ENCODE measurements at places on chromosomes 1 and 21.

- DNase-seq, result no peak
Measured at GRCh38 chr1:47669081-47669585, 231.3 kb downstream of the FOXD2 start.

GRCh38 chr1:63506782-63507181 is 16.2 kb downstream of the ITGB3BP start:
- DNase-seq, result no peak

DNA sequence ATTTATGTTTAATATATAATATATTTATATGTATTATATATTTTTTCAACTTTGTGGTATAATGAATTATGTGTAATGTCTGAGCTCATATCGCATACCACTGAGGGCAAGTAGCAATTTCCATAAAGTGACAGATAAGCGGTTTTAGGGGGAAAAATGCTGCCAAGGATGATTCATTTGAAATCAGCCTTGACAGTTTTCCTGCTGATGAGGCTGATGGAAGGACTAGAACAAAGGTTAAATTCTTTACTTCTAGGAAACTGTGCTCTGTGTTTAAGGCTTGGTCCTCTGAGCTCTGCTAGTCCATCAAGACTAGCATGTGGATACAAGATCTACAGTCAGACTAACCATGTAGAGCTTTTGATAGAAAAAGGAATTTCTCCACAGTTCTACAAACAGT is 19.3 kb upstream of the DDAH1 start:
- DNase-seq, result no peak

GRCh38 chr1:159752135-159752580 is 28.6 kb upstream of the DUSP23 start:
- DNase-seq, result no peak

DNA sequence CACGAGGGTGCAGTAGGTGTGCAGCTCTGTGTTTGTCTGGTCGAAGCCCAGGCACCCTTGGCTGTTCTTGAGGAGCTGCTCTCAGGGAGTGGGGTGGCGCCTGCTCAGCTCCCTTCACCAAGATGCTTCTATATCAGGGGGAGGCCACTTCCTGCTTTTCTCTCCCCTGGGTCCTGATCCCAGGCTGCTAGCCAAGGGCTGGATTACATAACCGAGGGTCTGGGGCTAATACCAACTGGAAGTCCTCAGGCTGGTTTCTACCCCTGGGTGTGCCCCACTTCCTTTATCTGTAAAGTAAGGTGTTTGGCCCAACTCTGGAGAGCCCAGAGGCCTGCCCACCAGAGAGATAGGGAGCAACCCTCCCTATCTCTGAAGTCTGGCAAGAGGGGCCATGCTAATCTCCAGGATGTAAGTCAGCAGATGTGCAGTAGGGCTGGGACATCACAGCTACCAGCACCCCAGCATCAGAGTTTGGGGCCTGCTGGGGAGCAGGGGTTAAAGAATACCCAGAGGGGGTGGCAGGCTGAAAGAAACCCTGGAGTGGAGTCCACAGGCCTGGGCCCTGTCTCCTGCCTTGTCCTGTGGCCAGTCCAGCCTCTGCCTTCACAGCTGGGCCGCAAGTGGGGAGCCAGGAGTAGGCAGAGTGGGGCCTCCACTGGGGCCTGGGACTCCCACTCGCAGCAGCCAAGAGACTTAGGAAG is 2.1 kb downstream of the SELENBP1 start:
- DNase-seq, result no peak

DNA sequence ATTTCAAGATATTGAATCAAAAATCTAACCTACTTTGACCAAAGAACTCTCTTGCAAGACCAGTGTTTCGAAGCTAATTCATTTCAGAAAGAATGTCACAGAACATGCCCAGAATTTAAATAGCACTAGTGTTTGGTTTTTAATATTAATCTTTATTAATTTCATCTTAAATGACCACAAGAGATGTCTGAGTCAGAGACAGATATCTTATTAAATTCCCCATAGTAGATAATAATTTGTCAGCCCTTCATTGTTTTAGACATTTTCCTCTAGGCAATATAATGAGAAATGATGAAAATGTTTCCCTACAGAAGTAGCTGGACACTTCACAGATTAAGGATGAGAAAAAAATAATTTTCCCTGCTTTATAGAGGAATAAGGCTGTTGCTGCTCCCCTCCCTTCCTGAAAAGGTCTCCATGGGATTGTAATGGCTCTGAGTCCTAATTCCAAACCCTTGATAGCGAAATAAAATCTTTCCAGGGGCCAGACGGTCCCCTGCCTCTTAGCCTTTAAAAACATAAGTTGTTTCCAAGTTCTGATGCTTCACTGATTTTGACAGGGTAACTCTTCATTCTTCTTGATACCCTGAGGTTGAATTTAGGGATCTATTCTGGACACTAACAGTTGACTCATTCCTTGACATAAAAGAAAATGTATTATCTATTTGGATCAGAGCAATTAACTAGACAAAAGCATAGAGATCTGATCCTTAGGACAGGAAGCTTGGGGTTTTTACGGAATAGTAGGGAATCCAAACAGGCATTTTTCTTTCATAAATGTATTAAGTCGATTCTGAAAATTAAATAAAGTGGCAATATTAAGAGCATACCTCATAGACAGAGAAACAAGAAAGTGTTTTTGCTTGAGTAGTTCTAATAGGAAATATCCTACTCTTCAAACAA is 820.8 kb downstream of the BRINP3 start:
- DNase-seq, result no peak

GRCh38 chr1:118184739-118185083 is 317 bp downstream of the SPAG17 start:
- DNase-seq, result no peak

DNA sequence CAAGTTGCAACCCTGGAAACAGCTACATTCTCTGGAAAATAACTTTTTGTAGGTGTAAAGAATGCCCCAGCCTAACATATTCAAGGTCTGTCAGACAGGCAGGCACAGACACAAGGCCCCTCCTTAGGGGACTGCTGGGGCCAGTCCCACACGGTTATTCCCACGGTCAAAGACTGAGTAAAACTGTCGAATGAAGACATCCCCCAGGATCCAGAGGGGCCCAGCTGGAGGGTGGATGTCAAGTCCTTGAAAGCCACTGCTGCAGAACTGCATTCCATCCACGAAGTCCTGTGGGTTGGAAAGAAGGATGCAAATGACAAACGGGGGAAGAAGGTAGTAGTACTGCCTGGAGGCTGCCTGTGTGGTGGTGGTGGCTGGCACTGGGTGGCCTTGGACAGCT is 6.9 kb upstream of the RAB7B start:
- no peak for DNase-seq

DNA sequence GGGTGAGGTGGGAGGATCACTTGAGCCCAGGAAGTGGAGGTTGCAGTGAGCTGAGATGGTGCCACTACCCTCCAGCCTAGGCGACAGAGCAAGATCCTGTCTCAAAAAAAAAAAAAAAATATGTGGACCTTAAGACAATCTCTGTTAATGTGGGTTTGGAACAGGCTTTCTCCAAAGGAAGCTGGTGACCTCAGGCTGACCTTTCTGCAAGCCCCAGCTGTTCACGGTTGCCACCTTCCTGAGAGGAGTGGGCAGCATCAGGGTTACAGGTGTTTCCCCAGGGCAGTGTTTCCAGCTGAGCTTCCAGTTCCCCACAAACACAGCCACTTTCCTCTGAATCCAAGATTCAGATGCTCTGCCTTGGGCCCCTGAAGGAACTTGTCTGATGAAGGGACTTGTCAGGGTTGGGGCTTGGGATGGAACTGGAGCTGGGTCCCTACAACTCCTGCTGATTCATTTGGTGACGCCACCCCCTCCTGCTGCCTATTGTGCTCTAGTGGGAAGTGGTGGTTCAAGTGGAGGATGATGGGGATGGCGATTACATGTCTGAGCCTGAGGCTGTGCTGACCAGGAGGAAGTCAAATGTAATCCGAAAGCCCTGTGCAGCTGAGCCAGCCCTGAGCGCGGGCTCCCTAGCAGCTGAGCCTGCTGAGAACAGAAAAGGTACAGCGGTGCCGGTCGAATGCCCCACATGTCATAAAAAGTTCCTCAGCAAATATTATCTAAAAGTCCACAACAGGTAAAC is 1.9 kb downstream of the ZBTB48 start:
- DNase-seq, result no peak

- no peak for DNase-seq
Measured at GRCh38 chr1:210857146-210857663, 276.7 kb downstream of the KCNH1 start.

- no peak for DNase-seq
Measured at GRCh38 chr1:70672442-70672888, 261.4 kb downstream of the CTH start.

- DNase-seq, result no peak
Measured at GRCh38 chr1:245241526-245242130, 86.8 kb downstream of the KIF26B start.

GRCh38 chr1:155012026-155012546 is 9.5 kb downstream of the ZBTB7B start:
- peak; percentile 78 for DNase-seq

- no peak for DNase-seq
Measured at GRCh38 chr1:193019442-193020026, 39.6 kb downstream of the UCHL5 start.

GRCh38 chr1:30046751-30047150 is 676.6 kb downstream of the MATN1 start:
- no peak for DNase-seq
